ENCODE measurements at places on chromosomes 3 and 15. TPM values are rescaled to one million over a fixed set of nuclear protein-coding genes. Genes with fewer than 3 reads are reported as not detected.

DNA sequence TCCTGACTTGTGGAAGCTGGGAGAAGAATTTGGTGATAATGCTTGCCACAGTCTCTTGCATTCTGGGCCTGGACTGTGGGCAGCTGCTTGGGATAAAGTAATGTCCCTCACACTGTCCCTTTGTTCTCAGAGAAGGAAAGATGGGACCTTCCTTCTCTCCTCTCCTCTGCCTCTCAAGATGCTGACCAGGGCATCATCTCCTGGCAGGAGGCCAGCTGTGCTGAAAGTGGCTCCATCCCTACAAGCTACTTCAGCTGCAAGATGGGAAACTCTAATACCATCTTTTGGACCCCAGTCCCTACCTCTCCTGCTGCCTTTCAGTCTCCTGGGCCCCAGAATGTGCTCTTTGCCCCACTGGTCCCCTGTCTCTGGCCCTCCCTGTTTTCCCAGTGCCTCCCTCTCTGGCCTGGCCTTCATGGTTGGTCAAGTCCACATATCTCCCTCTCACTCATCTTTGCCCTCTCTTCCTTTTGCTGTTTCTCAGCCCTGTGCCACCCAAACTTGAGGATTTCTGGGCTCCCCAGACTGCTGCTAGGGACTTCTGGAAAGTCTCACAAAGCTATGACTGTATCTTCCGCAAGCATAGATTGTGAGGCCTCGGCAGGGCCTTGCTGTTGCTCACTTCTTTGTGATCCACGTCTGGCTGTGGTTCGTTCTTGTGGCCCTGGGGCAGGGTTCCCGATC lies 7.1 kb upstream of the SLC6A20 start:
- H3K4me3 ChIP-seq: no peak overlapping the region
- no peaks in the 10 kb centered on the region for H3K27me3 ChIP-seq
- no peaks in the 10 kb centered on the region for H3K36me3 ChIP-seq
- H3K4me1 ChIP-seq: no peaks in the 10 kb centered on the region

DNA sequence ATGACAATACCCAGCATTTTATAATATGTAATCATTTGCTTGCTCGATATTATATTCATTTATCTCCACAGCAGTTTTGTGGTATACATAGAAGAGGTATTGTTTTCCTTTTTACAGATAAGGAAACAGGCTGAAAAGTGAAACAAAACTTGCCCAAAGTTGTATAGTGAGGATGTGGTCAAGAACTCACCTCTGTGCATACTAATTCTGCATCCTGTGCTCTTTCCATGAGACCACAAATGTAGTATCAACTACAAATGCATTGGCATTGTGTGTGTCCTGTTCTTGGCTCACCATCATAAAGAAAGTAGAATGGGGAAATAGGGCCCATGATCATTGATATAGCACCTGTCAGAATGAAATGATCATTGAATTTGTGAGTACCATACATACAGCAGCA lies 167.3 kb downstream of the NECTIN3 start:
- H3K4me3 ChIP-seq: no peak overlapping the region
- DNase-seq: no peak
- H3K4me1 ChIP-seq: no peaks in the 10 kb centered on the region
- no peaks in the 10 kb centered on the region for H3K36me3 ChIP-seq
- H3K27me3 ChIP-seq: no peaks in the 10 kb centered on the region

- no peak overlapping the region for H3K4me3 ChIP-seq
- H3K27me3 ChIP-seq: no peaks in the 10 kb centered on the region
- H3K4me1 ChIP-seq: no peaks in the 10 kb centered on the region
- DNase-seq: no peak
- H3K27ac ChIP-seq: no peak overlapping the region
- no peaks in the 10 kb centered on the region for H3K36me3 ChIP-seq
These were observed 111.3 kb upstream of the SLC7A14 start for GRCh38 chr3:170697131-170697530.

- no peaks in the 10 kb centered on the region for H3K36me3 ChIP-seq
- no peaks in the 10 kb centered on the region for H3K4me1 ChIP-seq
- no peak for DNase-seq
- H3K4me3 ChIP-seq: no peak overlapping the region
These were observed 59.7 kb upstream of the CCDC50 start for GRCh38 chr3:191269289-191270085.

- no peak overlapping the region for H3K4me3 ChIP-seq
- H3K4me1 ChIP-seq: no peaks in the 10 kb centered on the region
- DNase-seq: no peak
- no peaks in the 10 kb centered on the region for H3K27me3 ChIP-seq
- H3K27ac ChIP-seq: no peak overlapping the region
These were observed 25.5 kb upstream of the POLR2M start for GRCh38 chr15:57681011-57681410.

DNA sequence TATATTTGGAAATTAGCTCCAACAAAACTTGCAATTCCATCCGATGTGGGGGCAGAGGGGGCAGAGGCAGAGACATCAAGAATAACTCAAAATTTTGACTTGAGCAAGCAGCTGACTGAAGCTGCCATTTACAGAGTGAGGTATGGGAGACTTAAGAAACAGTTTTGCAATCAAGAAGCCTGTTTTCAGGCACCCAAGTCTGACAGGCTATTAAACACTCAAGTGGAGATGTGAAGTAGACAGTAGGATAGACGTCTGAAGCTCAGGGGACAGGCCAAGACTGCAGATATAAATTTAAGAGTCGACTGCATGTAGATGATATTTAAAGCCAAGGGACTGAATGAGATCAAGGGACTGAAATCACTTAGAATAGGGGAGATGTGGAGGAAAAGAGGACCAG lies 9.9 kb upstream of the SH3BP5 start:
- no peaks in the 10 kb centered on the region for H3K4me1 ChIP-seq
- no peak for DNase-seq
- H3K36me3 ChIP-seq: no peaks in the 10 kb centered on the region
- no peaks in the 10 kb centered on the region for H3K27me3 ChIP-seq

- H3K27ac ChIP-seq: peak overlapping the region; percentile 78
- peak; percentile 13 for DNase-seq
- no peak overlapping the region for H3K4me3 ChIP-seq
- no peaks in the 10 kb centered on the region for H3K4me1 ChIP-seq
- H3K36me3 ChIP-seq: no peaks in the 10 kb centered on the region
These were observed 28.2 kb downstream of the C3orf62 start for GRCh38 chr3:49248840-49249227.

GRCh38 chr3:133330522-133330921 lies 69.3 kb upstream of the BFSP2 start:
- DNase-seq: no peak
- no peak overlapping the region for H3K27ac ChIP-seq
- no peaks in the 10 kb centered on the region for H3K27me3 ChIP-seq
- no peak overlapping the region for H3K4me3 ChIP-seq
- no peaks in the 10 kb centered on the region for H3K4me1 ChIP-seq
- no peaks in the 10 kb centered on the region for H3K36me3 ChIP-seq

DNA sequence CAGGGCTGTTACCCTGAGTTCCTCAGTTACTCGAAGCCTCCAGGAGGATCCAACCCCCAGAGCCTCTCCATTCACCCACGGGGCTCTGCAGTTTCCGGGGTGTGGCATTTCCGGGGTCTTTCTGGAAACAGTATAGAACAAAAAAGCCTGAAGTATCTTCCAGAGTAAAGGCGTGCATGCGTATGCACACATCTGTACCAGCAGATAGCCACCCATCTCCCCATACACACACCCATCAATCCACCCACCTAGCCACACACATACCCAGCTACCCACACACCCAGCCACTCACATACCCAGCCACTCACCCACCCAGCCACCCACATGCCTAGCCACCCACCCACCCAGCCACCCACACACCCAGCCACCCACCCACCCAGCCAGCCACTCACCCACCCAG lies 2.9 kb upstream of the DNAJB8 start:
- no peak overlapping the region for H3K4me3 ChIP-seq
- no peaks in the 10 kb centered on the region for H3K36me3 ChIP-seq
- no peaks in the 10 kb centered on the region for H3K4me1 ChIP-seq
- no peak for DNase-seq

- no peak for DNase-seq
- H3K27me3 ChIP-seq: no peaks in the 10 kb centered on the region
- peaks cover 3% of the 10 kb centered on the region for H3K4me1 ChIP-seq
- H3K36me3 ChIP-seq: no peaks in the 10 kb centered on the region
- H3K27ac ChIP-seq: no peak overlapping the region
- H3K4me3 ChIP-seq: no peak overlapping the region
These were observed 3.6 kb upstream of the RBMS3 start for GRCh38 chr3:29277249-29277648.

DNA sequence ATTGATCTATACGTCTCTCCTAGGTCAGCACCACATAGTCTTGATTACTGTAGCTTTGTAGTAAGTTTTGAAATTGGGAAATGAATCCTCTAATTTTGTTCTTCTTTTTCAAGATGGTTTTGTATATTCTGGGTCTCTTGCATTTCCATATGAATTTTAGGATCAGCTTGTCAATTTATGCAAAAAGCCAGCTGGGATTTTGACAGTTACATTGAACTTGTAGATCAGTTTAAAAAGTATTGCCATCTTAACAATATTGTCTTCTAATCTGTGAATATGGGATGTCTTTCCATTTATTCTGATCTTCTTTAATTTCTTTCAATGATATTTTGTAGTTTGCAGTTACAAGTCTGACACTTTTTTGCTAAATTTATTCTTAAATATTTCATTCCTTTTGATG lies 5.6 kb upstream of the PRR23E start:
- H3K27ac ChIP-seq: no peak overlapping the region
- H3K36me3 ChIP-seq: no peaks in the 10 kb centered on the region
- DNase-seq: no peak
- no peak overlapping the region for H3K4me3 ChIP-seq

DNA sequence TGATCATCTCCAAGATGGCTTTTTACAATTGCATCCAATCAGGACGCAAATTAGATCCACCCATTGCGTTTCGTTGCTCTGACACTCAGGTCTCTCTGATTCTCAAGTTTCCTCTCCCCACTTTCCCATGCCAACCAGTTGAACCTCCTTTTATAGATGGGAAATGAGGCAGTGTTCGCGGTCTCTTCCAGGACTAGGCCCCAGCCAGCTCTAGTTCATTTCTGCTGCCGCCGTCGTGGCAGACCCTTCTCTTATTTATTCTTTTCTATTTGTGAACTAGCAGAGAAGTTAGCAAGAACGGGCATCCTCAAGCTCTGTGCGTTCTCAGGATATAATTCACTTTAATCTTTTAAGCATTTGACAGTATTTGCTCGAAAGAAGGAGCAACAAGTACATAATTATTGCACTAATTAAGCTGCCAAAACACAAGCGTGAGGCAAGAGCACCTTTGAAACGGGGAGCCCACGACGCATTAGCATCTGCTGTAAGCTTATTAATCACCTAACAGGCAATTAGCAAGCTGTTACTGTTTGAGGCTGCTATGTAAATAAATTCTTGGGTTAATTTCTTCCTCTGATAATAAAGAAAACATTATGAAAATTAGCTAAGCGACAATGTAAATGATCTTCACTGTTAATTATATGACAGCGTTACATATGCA lies 246.4 kb upstream of the TLE3 start:
- H3K27me3 ChIP-seq: no peaks in the 10 kb centered on the region
- H3K27ac ChIP-seq: no peak overlapping the region
- DNase-seq: no peak
- no peak overlapping the region for H3K4me3 ChIP-seq

DNA sequence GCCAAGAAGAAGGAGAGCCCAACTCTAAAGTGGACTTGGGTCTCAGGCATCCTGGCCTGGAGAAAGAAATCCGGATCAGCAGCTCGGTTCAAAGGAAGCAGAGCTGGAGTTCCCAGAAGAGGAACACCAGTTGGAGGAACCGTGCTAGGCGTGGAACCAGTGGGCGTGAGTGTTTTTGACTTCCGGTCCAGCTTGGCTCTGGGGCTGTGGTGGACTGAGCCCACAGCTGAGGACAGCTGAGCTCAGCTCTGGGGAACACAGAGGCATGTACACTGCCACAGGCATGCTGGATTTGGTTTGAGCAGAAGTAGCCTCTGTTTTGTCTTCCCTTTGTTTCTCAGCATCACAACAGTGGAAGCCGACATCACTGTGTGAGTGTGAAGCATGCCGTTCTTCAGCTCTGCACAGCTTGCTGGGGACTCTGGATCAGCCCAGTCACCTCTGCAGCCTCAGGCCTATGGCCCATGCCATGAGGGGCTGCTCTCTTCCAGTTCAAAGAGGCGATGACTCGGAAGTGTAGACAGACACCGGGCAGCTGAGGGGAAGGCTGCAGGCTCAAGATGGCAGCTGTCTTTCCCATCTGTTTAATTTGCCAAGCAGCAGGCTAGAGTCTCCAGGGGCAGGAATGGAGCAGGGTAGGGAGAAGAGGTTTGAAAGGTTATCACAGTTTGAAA lies 185.8 kb upstream of the UBE3A start:
- no peak for DNase-seq
- H3K4me3 ChIP-seq: no peak overlapping the region
- no peak overlapping the region for H3K27ac ChIP-seq
- H3K4me1 ChIP-seq: peaks cover 15% of the 10 kb centered on the region
- H3K36me3 ChIP-seq: no peaks in the 10 kb centered on the region

DNA sequence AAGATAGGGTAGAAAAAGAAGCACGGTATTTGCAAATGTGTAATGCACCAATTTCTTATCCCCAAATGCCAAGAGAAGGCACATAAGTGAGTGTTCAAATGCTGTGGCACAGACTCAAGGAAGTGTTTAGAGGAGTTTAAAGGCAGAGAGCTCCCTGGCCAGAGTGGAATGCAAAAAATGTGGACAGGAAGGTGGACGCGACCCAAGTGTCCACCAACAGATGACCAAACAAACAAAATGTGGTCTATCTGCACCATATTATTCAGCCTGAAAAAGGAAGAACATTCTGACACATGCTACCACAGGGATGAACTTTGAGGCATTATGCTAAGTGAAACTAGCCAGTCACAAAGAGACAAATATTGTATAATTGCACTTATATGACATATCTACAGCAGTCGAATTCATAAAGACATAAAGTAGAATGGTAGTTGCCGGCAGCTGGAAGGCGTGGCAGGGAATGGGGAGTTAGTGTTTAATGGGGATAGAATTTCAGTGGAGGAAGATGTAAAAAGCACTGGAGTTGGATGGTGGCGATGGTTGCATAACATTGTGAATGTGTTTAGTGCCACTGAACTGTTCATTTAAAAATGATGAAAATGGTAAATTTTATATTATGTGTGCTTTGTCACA lies 126.6 kb downstream of the SRGAP3 start:
- H3K4me3 ChIP-seq: no peak overlapping the region
- H3K36me3 ChIP-seq: no peaks in the 10 kb centered on the region
- no peaks in the 10 kb centered on the region for H3K4me1 ChIP-seq
- no peak for DNase-seq
- no peaks in the 10 kb centered on the region for H3K27me3 ChIP-seq

GRCh38 chr15:25734680-25735355 lies 128.3 kb downstream of the ATP10A start:
- H3K27me3 ChIP-seq: no peaks in the 10 kb centered on the region
- H3K4me3 ChIP-seq: no peak overlapping the region
- no peaks in the 10 kb centered on the region for H3K36me3 ChIP-seq
- H3K27ac ChIP-seq: no peak overlapping the region
- H3K4me1 ChIP-seq: peaks cover 28% of the 10 kb centered on the region
- DNase-seq: no peak

GRCh38 chr3:11185564-11186317 lies 31.4 kb downstream of the HRH1 start:
- no peaks in the 10 kb centered on the region for H3K27me3 ChIP-seq
- H3K4me3 ChIP-seq: no peak overlapping the region
- H3K27ac ChIP-seq: no peak overlapping the region
- no peaks in the 10 kb centered on the region for H3K36me3 ChIP-seq

Gene CIB2
- 43.6 TPM for polyA plus RNA-seq

Gene CPNE9
- 1.3 TPM for polyA plus RNA-seq

Gene GTF2A2
- polyA plus RNA-seq: 579 TPM

Gene POPDC2
- polyA plus RNA-seq: 8.0 TPM

Gene ATP13A4
- polyA plus RNA-seq: 0.98 TPM

Gene C15orf39
- 321 TPM for polyA plus RNA-seq

Gene SHF
- polyA plus RNA-seq: 13.2 TPM

Gene SHC4
- 22.7 TPM for polyA plus RNA-seq

Gene GOLGA6L7
- polyA plus RNA-seq: 15.7 TPM

Gene MYO5C
- 9.3 TPM for polyA plus RNA-seq

Gene COX5A
- polyA plus RNA-seq: 426 TPM

Gene CLDN11
- polyA plus RNA-seq: 378 TPM

Gene MYRIP
- polyA plus RNA-seq: 2.4 TPM

Gene ERC2
- polyA plus RNA-seq: 6.1 TPM

Gene P4HTM
- 52.3 TPM for polyA plus RNA-seq

Data from testis (tissue), 5 donors.